ENCODE measurements at places on chromosomes 12 and 14.

DNA sequence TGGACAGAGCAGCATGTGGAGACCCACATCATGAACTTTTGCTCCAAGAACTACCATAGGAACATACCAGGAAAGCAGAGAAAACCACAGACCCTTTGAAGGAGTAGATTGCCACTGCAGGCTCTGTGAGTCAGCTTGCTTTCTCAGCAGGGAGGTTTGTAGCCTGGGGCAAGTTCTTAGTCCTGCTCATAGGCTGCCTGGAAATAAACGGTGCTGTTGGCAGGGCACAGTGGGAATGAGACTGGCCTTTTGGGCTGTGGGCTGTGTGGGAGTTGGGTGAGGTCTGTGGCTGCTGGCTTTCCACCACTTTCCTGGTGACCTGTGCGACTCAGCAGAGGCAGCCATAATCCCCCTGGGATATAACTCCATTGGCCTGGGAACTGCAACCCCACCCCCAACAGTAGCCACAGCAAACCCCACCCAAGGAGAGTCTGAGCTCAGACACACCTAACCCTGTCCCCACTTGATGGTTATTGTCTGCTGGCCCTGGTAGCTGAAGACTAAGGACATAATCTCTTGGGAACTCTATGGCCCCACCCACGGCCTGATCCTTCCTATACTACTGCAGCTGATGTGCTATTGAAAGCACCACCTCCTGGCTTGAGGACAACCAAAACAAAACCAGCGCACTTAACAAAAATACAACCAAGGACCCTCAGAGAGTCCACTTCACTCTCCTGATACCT, 192.1 kb upstream of the GARIN6 start:
- DNase-seq: no peak

- DNase-seq: no peak
Observed at GRCh38 chr12:26535826-26536225, 297.2 kb downstream of the ITPR2 start.

GRCh38 chr14:60756847-60757246, 22.3 kb downstream of the MNAT1 start:
- no peak for DNase-seq

- DNase-seq: no peak
Observed at GRCh38 chr12:47808574-47809365, 10.9 kb downstream of the HDAC7 start.

DNA sequence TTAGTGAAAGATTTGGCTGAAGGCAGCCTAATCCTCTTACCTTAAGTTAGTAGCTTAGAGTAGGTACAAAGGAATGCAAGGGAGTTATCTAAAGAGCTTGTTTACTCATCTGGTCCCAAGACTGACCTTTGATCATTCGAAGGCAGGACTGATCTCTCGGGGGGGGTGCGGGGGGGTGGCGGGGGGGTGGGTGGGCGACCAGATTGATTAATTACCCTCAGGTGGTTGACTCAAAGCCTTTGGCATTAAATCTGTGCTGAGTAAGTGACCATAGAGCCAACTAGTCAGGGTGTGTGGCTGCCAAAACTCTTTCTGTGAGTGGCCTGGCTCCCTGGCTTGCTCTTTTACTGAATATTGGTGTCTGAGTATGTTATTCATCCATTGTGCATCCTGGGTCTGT, 731.9 kb upstream of the FBXO33 start:
- no peak for DNase-seq

DNA sequence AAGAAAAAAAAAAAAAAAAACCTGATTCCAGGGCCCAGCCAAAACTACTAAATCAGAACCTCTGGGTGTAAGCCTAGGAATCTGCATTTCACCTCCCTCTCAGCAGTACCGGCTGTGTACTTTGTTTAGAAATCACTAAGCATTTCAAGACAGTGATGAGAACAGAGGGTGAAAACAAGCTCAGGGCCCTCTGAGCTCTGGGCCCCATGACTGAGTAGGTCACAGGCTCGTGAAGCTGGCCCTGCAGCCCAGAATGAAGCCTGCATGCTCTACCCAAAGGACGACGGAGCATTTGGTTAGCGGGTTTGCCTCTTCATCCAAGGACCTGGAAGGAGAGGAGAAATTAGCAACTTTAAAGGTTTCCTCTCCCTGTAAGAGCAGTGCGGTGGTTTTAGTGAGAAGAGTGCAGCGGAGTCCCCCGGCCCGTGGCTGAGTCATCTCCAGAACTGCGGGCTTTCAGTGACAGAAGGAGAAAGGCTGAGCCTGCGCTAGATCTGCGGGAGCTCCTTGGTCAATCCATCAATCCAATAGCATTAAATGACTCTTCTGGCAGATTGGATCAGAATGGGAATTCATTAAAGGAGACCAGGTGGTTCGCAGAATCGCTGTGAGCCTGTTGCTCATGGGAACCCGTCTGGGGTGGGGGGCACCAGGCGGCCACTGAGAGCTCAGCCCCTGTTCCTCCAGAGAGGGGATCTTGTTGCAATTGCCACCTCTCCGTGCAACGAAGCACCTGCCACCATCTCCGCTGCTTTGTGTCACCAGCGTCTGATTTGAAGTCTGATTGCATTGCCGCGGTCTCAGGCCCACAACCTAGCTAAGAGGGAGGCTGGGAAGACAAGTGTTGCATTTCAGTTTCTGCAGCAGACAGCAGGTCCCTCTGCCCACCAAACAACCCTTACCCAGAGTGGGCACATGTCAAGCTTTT, 7.3 kb downstream of the IL31 start:
- no peak for DNase-seq

DNA sequence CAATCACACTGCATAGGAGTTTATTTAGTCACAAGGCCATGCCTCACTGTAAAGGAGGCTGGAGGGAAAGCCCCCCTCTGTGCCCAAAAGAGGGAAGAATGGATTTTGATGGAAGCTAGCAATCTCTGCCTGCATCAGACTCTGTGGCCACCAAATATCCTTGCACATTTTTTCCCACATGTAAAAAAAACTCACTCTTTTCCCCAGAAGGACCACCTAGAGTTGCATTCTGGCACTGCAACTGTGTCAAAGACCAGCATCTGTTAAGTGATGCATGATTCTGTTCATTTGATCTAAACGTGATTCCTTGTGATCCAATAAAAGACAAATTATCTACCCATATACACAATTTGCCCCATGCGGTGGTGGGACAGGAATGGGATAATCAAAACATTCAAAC, 8.0 kb downstream of the RHOJ start:
- no peak for DNase-seq

- peak; percentile 54 for DNase-seq
Observed at GRCh38 chr12:111298582-111299436, 70.1 kb downstream of the PHETA1 start.

- DNase-seq: no peak
Observed at GRCh38 chr12:50599366-50600095, 94.7 kb downstream of the DIP2B start.

DNA sequence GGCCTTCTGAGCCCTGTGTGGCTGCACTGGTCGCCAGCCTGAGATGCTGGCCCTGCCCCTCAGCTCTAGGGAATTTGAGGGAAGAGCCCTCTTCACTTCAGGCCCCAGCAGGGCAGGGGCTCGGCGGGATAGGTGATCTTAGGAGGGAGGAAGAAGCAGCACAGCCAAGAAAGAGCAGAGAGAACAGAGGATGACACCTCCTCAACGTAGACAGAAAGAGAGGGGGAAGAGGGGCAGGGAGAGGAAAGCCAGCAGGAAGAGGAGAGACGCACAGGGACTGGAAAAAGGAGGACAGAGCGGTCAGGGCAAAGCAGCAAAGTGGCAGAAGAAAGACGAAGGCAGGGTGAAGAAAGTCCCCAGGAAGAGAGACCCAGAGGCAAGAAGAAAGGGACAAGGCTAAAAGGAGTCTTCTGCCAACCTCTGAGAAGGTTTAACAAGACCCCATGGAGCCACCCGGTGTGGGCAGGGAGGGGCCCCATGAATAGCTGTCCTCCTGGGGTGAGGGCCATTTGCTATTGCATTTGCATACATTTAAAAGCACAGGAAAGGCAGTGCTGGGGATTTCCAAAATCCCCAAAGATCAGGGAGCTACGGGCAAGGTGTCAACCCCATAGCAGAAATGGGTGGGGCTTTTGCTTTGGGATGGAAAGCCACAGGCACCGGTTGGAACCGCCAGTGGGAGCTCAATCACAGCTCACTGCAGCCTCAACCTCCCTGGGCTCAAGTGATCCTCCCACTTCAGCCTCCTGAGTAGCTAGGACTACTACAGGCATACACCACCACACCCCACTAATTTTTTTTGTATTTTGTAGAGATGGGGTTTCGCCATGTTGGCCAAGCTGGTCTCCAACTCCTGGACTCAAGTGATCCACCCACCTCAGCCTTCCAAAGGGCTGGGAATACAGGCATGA, 22.7 kb downstream of the CMKLR1 start:
- DNase-seq: no peak

GRCh38 chr12:65857840-65858239, 33.6 kb downstream of the HMGA2 start:
- DNase-seq: no peak

- DNase-seq: peak; percentile 37
Observed at GRCh38 chr14:101116065-101116464, 212.5 kb upstream of the RTL1 start.

- no peak for DNase-seq
Observed at GRCh38 chr12:42793166-42793565, 203.6 kb upstream of the PRICKLE1 start.

DNA sequence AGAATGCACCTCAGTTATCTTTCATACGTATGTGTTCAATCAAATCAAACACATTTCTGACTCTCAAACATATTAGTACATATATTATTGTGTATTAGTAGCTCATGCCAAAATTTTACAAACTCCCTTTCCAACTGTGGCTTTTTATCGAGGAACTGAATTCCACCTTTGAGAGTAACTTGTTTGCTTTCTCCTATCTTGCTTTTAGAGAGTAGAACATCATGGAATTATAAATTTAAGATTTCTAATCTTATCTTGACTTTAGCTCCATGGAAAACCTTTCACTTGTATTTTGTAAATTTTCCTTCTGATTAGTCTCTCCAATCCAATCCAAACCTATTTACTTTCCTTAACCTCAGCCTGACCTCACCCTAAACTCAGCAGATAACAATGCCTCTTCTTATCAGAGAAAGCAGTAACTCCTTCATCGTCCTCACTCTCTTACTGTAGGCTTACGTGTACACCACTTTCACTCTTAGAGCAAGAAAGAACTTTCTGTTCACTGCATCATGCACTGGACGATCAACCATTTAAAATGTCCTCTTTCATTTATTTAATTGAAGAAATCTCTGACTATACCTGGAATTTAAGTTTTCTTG, 164.5 kb downstream of the TMTC3 start:
- no peak for DNase-seq

DNA sequence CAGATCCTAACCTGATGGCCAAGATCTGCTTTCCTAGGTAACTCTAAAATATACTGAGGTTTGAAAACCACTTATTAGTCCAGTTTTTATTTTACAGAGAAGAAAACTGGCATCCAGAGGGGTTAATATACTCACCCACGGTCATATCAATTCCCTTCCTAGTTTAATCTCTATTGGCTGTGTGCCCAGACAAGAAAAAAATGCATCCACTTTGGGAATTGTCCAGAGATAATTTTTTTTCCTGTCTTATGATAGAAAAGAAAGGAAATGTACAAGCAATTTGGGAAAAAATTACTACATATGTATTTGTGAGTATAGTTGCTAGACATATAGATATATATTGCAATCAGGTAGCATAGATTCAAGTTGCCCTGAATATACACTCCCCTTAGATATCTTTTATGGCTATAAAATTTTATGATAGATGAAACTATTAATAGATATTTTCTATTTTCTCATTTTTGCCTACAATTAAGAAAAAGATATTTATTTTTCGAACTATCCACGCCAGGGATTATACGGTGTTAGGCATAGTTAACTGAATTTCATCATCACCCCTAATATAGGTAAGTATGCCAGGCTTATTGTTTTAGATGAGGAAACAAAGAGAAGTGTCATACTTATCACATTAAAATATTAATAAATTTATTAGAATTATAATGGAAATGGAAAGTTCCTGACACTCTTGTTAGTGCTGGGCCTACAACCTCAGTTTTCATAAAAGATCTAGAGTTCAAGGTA, 100.5 kb upstream of the SLC38A2 start:
- DNase-seq: no peak

GRCh38 chr14:75181293-75182062, 5.1 kb upstream of the TMED10 start:
- DNase-seq: no peak

- no peak for DNase-seq
Observed at GRCh38 chr14:46054526-46054925, 597.1 kb downstream of the RPL10L start.

GRCh38 chr14:89621791-89622638, 205.0 kb upstream of the FOXN3 start:
- DNase-seq: no peak

DNA sequence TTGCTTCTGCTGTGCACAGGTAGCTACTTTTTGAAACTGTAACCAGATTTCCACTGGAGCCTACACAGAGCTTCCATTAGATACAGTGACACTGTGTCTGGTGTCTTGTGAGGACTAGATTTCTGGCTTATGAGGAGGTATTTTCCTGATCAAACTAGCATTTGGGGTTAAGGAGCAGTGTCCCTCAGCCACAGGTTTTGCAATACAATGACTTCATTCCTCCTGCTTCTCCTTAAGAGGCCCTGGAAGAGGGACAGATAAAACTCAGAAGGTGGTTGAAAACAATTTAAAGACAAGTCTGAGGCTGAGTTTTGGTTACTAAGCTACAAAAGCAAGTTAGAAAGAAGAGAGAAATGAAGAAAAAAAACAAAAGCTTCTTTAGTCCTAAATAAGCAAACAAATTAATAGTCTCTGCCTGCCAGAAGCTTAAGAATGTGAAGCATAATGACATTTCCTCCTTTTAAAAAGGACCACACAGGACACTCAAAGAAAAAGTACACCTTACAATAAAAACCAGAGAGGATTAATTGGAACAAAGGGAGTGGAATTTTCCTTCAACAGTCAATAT, 53.0 kb downstream of the PKP2 start:
- no peak for DNase-seq

DNA sequence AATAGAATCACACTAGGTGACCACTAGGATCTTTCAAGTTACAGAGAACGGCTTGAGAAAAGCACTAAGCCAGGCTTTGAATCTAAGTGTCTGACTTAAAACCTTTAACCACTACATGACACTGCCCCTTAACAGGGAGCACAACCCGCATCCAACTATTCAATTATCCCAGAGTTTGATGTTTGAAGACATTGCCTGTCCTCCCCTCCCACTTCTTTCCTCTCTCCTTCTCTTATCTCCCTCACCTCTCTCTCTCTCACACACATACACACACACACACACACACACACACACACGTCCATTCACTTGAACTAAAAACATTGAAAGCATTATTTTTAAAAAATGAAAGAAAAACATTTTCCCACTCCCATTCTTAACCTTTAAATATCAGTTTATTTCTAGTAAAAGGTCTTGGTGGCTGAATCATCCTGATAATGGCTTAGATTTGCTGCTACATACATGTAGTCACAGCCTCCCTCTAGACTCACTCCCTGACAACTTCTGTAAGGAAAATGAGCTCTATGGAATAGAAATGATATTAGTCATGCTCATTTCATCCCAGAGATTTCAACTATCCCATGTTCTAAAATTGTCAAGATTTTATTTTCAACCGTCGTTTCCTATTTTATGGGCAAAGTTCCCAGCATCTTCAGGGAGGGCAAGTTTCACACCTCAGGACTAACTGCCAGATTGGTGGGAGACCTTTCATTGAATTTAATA, 53.5 kb upstream of the RAP1B start:
- DNase-seq: no peak

- peak; percentile 63 for DNase-seq
Observed at GRCh38 chr12:10190558-10191388, 11.9 kb downstream of the TMEM52B start.

Measured in ureter (tissue), 1 donor.